ENCODE measurements at places on chromosomes 7 and 10.

DNA sequence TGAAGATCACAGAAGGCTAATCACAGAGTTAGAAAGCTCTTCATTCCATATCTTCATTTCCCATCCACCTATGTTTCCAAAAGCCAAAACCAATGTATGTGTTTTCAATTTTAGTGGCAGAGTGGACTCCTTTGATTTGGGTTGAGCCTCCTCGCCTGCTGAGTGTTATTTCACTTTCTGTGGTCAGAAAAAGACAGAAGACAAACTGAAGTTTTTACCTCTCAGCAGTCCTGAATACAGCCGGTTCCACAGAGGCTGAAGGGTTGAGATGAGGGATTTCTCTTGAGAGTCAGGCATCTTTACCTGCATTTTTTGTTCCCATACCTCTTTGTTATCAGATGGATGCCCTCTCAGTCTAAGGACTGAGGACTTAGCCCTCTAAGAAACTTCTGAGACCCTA, 659.6 kb downstream of the CCSER2 start:
- no peak for ATAC-seq

GRCh38 chr10:570628-571163, 118.8 kb downstream of the DIP2C start:
- ATAC-seq, result no peak

GRCh38 chr10:69844698-69845097, 43.0 kb downstream of the COL13A1 start:
- no peak for ATAC-seq

- ATAC-seq, result peak; percentile 33
These were observed 20.5 kb upstream of the ZNF273 start for GRCh38 chr7:64882341-64883112.

- ATAC-seq, result peak; percentile 26
These were observed at the start of gene TFPI2 for GRCh38 chr7:93890464-93891068. Gene TFPI2 (minus strand): TSS chr7:93890753. CDS start chr7:93890678, 75 bp downstream.

- no peak for ATAC-seq
These were observed 35.1 kb upstream of the DNAH11 start for GRCh38 chr7:21507627-21508343.

- ATAC-seq, result no peak
These were observed 31.1 kb upstream of the ING3 start for GRCh38 chr7:120919466-120919865.

DNA sequence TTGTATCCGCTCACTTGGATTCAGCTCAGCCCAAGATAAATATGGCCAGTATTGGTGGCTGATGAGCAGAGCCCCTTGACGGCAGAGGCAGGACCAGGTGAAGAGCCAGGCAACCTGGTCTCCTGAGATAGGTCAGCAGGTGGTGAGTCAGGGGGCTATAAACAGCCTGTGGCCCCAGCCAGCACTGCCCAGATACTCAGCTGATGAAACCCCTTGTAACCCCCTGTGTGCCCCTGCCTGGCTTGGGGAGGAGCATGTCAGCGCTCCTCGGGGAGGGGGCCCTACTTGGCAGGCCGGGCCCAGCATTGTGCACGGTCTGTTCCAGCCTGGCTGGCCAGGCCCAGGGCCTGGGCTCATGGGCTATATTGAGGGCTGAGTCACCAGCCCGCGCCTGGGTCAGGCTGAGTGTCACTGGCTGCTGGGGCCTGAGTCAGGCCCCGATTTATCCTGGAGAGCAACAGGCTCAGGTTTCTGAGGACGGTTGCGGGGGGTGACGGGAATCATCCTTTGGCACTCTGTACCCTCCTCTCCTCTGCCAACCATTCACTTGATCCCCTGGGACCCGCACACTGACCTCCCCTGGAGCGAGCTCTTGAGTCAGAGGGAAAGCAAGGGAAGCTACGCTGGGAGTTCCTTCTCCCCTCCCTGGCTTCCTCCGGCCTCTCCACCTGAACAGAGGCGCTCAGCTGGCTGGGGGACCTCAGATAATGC, 2.8 kb upstream of the FLNC start:
- ATAC-seq, result no peak

- ATAC-seq, result no peak
These were observed 177.4 kb upstream of the PLXDC2 start for GRCh38 chr10:19638896-19639233.
